Activated CD4-positive, alpha-beta T cell treated with anti-CD3 and anti-CD28 coated beads for 1 hour (primary cell): ENCODE measurements at places on chromosomes 11 and 22.

- no peak for DNase-seq
Observed at GRCh38 chr11:86176165-86176884, 68.2 kb upstream of the EED start.

DNA sequence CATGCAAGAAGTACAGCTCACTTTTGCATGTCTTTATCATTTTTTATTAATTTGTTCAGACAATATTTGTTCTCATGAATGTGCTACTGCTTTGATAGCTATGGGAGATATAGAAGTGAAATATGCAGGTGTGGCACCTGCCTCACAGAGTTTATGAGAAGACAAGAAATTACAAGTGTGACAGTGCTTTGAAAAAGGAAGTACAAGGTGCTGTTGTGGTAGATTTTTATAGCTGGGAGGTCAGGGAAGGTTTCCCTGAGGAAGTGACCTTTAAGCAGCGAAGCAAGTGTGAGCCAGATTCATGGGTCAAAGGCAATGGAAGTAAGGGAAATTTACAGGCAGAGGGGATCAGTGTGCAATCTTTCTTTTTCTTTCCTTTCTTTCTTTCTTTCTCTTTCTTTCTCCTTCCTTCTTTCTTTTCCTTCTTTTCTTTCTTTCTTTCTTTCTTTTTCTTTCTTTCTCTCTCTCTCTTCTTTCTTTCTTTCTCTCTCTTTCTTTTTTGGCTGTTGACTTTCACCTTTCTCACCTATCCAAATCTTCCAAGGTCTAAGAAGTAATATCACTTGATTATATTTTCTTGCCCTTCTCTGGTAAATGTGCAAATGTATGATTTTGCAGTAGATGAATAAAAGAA, 6.4 kb upstream of the BMAL1 start:
- no peak for DNase-seq

DNA sequence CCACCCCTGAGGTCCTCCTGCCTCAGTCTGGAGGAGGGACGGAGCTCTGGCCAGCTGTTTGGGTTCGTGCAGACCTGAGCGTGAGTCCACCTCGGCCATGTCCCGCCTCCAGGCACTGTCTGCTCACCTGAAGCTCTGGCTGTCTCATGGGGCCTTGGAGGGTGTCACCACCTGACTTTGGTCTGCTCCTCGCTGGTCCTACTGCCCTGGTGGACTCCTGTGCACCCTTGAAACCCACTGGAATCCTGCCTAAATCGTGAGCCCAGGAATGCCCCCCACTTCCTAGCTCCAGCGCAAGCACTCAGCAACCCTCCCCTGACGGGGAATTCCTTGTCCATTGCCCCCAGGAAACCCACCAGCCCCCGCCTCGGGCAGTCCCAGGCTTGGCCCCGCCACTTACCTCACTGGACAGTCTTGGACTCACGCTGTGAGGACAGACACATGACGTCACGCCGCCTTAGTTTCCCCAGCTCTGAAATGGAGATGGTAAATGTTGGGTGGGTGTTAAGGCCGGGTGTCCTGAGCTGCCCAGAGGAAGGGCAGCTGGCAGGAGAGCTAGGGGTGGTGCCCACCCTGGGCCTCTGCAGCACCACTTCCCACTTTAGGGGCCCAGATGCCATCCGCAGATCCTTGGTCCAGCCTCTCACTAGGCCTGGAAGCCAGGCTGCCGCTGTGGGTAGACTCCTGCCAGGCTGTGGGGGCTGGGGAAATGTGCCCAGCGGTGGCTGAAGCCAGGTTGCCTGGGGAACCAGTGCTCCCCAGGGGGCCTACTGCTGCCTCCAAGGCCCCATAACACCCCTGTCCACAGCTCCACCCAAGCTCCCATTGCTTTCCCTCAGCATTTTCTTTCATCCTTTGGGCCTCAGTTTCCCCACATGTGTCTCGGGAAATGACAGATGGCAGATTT, 18.2 kb upstream of the TBX1 start:
- no peak for DNase-seq

GRCh38 chr11:134370526-134371435, 39.0 kb downstream of the GLB1L2 start:
- no peak for DNase-seq

GRCh38 chr22:43955883-43956782, 891 bp downstream of the SAMM50 start:
- no peak for DNase-seq

DNA sequence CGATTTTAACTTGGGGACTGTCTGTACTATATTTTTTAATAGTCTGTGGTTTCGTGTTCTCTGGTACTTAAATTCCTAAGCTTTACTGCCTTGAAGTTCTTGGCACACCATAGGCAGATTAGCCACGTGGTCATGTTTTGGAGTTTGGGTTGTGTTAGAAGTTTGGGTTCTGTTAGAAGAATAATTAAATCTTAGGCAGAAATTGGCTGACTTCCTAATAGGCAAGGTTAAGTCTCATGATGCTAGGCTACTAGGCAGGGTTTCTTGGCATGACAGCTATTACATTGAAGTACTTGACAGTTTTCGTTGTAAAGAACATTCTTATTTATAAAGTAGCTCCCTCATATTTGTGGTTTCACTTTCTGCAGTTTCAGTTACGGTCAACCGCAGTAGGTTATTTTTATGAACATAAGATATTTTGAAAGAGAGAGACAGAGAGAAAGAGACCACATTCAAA, 30.0 kb upstream of the MMP7 start:
- DNase-seq = no peak

- DNase-seq = no peak
Observed at GRCh38 chr22:21937041-21937820, 15.4 kb downstream of the PPM1F start.

GRCh38 chr22:36358533-36359469, 29.0 kb downstream of the MYH9 start:
- DNase-seq = no peak

GRCh38 chr11:71153005-71153390, 99.4 kb downstream of the SHANK2 start:
- DNase-seq = no peak

DNA sequence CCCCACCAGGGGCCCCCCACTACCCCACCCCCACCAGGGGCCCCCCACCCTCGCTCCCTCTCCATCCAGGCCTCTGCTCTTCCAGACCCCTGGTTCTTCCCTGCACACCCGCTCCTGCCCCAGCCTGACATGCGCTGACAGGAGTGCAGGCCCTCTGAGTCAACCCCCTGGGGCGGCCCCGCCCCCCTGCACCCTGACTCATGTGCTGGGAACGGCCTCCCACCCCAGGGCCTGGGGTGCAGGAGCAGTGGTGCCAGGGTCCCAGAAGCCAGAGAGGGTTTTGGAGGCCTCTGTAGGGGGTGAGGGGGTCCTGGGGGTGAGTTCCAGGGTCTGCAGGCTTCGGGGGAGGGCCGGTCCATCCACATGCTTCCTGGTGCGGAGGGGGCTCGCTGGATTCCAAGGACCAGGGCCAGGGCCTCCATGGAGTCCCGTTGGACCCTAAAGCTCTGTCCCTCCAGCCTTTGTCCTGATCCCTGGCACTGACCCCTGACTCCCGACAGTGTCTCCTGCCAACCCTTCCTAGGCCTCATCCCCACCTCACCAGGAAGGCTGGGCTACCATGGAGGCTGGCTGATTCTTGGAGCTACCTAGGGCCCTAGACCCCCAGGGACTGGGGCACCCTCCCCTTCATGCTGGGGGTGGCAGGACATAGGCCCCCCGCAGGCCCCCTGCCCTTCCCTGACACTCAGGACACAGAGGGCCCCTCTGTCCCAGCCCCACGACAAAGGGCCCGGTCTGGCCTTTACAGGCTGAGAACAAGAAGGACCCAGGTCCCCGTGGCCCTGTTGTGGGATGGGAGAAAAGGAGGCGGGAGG, 583 bp upstream of the PKP3 start:
- DNase-seq = no peak

- no peak for DNase-seq
Observed at GRCh38 chr11:121968638-121969037, 147.4 kb downstream of the BLID start.

GRCh38 chr22:32325811-32326237, 31.8 kb upstream of the RFPL3 start:
- DNase-seq = no peak

GRCh38 chr11:67345920-67346819, 7.2 kb downstream of the POLD4 start:
- no peak for DNase-seq
